Breast epithelium (tissue), 4 donors: ENCODE measurements at places on chromosomes 12 and 14. TPM values are rescaled to one million over a fixed set of nuclear protein-coding genes. Genes with fewer than 3 reads are reported as not detected.

DNA sequence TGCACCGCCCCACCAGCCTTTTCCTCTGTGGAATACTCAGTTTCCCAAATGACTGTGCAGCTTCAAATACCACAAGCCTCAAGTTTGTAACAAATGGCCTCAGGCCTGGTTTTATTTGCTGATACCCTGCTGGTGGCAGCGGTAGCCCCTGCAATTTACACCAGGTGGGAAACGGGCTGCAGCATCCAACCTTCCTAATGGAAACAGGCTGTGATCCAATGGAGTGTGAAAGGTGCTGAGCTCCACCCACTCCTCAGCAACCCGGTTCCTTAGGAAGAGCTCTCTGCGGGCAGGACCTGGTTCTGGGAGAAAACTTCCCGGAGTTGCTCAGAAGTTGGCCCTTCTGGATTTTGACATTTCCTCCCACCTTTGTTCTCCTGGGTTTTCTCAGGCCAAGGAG lies 41.7 kb upstream of the LTA4H start:
- no peak overlapping the region for H3K27ac ChIP-seq
- H3K4me3 ChIP-seq = no peak overlapping the region
- H3K36me3 ChIP-seq = no peaks in the 10 kb centered on the region
- no peaks in the 10 kb centered on the region for H3K27me3 ChIP-seq
- H3K4me1 ChIP-seq = no peaks in the 10 kb centered on the region
- DNase-seq = no peak

DNA sequence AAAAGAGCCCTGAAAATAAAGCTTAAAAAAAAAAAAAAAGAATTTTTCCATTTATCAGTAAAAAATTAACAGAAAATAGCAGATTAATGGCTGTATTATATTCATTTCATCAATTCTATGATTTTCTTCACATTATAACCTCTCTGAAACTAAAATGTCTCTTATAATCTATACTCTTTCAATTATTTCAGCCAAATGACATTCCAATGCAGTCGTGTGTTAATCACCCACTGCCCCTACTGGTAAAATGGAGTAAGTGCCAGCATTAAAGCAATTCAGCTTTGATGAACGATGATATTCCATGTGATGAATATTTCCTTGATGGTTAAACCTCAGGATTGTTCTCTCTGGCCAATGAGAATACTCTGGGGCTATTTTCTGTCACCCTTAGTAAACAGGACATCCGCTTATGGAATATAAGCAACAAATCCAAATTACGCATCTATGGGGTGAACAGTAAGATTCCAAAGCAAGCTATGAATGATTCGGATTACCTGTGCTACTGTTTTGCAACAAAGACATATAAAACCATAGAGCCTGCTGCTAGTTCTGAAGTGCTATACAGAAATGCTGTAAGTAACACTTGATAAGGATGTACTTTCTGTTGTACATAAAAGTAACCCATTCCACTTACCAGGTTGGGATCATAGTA lies 20.3 kb upstream of the SYCP3 start:
- no peaks in the 10 kb centered on the region for H3K4me1 ChIP-seq
- H3K27me3 ChIP-seq = no peaks in the 10 kb centered on the region
- no peaks in the 10 kb centered on the region for H3K36me3 ChIP-seq
- H3K4me3 ChIP-seq = no peak overlapping the region
- no peak for DNase-seq
- no peak overlapping the region for H3K27ac ChIP-seq

GRCh38 chr12:20463913-20464524 lies 95.7 kb downstream of the PDE3A start:
- H3K36me3 ChIP-seq = no peaks in the 10 kb centered on the region
- DNase-seq = no peak
- H3K4me1 ChIP-seq = no peaks in the 10 kb centered on the region
- no peak overlapping the region for H3K27ac ChIP-seq

The RASSF3 gene
- 23.4 TPM for total RNA-seq

The KRT73 gene
- total RNA-seq = not detected

The COCH gene
- 0.66 TPM for total RNA-seq

The LRRC9 gene
- not detected for total RNA-seq

The KANSL2 gene
- total RNA-seq = 48.0 TPM
